ENCODE measurements at places on chromosomes 1 and 21. TPM values are rescaled to one million over a fixed set of nuclear protein-coding genes. Genes with fewer than 3 reads are reported as not detected.

DNA sequence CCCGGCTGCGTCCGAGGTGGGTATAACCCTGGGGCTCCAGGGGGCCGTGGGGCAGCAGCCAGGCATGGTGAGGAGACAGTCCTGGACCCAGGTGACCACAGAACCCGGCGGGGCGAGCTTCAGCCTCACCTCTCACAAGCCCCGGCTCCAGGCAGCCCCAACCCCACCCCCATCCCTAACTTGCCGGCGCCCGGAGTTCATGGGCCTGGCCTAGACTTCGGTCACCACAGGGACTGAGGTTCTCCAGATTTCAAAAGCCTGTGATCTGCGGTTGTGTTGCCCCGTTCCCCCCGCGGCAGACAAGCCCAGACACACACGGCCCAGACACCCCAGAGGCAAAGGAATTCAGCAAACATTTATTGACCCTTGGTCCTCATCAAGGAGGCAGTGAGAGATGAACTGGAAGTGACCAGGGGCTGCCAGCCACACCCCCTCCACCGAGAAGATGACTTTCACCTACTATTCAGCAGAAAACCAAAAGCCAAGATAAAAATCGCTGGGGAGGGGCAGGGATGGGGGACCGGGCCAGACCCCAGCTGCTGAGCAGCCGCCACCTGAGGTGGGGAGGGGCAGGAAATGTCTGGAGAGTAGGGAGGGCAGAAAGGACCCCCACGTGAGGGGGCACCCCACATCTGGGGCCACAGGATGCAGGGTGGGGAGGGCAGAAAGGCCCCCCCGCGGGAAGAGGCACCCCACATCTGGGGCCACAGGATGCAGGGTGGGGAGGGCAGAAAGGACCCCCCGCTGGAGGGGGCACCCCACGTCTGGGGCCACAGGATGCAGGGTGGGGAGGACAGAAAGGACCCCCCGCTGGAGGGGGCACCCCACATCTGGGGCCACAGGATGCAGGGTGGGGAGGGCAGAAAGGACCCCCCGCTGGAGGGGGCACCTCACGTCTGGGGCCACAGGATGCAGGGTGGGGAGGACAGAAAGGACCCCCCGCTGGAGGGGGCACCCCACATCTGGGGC is 3.9 kb downstream of the HES4 start:
- DNase-seq, result no peak
- no peak overlapping the region for H3K27ac ChIP-seq
- H3K27me3 ChIP-seq, result peaks cover 22% of the 10 kb centered on the region
- H3K4me1 ChIP-seq, result peaks cover 29% of the 10 kb centered on the region

- no peaks in the 10 kb centered on the region for H3K36me3 ChIP-seq
- H3K27me3 ChIP-seq, result peaks cover 6% of the 10 kb centered on the region
- H3K4me1 ChIP-seq, result no peaks in the 10 kb centered on the region
- no peak overlapping the region for H3K27ac ChIP-seq
- DNase-seq, result no peak
These were observed 127.9 kb downstream of the CSMD2 start for GRCh38 chr1:34037109-34037508.

DNA sequence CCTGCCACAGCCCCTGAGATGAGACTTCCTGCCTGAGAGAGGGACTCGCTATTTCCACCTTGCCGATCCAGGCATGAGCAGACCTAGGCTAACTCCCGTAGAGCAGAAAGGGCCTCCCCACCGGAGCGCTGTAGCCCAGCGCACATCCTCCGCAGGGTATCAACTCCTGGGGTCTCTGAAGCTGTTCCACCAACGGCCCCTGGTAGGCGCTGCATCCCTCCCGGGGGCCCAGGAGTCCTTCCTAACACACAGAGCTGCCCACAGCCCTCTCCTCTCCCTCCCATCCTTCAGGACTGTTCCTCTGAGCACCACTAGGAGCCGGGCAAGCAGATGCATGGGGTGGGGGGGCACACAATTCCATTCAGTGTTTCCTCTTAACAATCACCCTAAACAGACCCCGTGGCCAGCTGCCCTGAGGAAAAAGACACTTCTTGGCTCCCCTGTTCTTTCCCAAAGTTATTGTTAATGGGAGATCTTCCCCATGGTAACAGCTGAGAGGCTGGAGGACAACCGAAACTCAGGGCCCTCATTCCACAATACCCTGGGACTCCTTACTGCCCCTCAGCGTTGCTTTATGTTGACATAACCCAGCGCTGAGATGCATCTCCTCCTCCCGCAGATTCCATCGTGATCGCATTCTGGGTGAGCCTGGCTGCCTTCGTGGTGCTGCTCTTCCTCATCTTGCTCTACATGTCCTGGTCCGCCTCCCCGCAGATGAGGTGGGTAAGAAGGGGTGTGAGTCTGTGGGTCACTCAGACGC is 7.5 kb downstream of the MRAP start:
- no peak overlapping the region for H3K4me3 ChIP-seq
- no peaks in the 10 kb centered on the region for H3K27me3 ChIP-seq
- peaks cover 17% of the 10 kb centered on the region for H3K36me3 ChIP-seq
- H3K27ac ChIP-seq, result no peak overlapping the region
- H3K4me1 ChIP-seq, result peaks cover 4% of the 10 kb centered on the region

- no peaks in the 10 kb centered on the region for H3K4me1 ChIP-seq
- no peak overlapping the region for H3K27ac ChIP-seq
- DNase-seq, result no peak
- H3K36me3 ChIP-seq, result no peaks in the 10 kb centered on the region
- no peak overlapping the region for H3K4me3 ChIP-seq
These were observed 38.7 kb downstream of the ETNK2 start for GRCh38 chr1:204112876-204113730.

DNA sequence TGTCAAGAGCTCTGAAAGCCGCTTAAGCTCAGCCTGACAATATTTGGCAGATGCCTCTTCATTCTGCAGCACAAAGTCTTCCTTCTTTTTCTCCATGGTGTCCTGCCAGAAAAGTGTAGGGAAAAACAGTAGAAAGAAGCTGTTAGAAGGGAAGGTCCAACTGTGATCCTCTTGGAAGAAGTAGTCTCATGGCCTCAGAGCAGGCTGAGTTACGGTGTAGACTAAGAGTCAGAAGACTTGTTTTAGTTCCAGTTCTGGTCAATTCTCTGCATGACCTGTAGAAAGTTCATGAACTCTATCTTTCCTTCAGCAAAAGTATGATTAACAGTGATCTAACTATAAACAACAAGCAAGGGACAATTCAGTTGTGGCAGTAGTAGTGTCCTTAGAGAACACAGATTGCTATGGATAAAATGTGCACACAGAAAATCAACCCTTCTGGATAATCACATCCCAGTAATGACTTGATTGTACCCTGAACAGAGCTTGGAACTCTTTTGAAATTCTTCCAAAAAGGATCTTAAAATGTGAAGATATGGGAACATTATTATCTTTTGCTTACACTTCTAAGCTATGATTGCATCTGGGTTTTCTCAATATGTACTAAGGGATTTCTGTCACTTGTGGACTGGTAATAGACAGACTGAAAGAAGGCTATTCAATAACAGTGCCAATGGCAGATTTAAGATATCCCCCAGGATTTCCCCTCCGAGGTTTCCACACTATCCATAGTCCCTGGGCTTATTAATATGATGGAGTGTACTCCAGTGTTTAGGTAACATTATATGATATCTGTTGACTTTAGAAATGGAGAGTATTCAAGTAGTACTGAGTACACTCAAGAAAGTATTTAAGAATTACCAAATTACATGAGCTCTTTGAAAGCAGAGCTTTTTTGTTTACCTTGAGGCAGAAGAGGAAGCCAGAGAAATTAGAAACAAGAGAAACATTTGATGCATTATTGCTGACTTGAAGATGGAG is 22.1 kb upstream of the GBP2 start:
- no peak overlapping the region for H3K4me3 ChIP-seq
- no peaks in the 10 kb centered on the region for H3K36me3 ChIP-seq
- no peak overlapping the region for H3K27ac ChIP-seq
- peaks cover 14% of the 10 kb centered on the region for H3K4me1 ChIP-seq
- H3K27me3 ChIP-seq, result peaks cover 2% of the 10 kb centered on the region
- DNase-seq, result no peak

GRCh38 chr1:21034725-21035628 is 141.7 kb downstream of the EIF4G3 start:
- H3K4me3 ChIP-seq, result no peak overlapping the region
- H3K27ac ChIP-seq, result no peak overlapping the region
- peaks cover 3% of the 10 kb centered on the region for H3K4me1 ChIP-seq
- H3K36me3 ChIP-seq, result peaks cover 11% of the 10 kb centered on the region
- no peak for DNase-seq

DNA sequence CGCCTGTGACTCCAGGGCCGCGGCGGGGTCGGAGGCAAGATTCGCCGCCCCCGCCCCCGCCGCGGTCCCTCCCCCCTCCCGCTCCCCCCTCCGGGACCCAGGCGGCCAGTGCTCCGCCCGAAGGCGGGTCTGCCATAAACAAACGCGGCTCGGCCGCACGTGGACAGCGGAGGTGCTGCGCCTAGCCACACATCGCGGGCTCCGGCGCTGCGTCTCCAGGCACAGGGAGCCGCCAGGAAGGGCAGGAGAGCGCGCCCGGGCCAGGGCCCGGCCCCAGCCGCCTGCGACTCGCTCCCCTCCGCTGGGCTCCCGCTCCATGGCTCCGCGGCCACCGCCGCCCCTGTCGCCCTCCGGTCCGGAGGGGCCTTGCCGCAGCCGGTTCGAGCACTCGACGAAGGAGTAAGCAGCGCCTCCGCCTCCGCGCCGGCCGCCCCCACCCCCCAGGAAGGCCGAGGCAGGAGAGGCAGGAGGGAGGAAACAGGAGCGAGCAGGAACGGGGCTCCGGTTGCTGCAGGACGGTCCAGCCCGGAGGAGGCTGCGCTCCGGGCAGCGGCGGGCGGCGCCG is at the start of gene SIM2:
SIM2 (plus strand) TSS at position 135 of the 565 bp plus-strand sequence. CDS start 632 bp downstream, outside the sequence.
- H3K27ac ChIP-seq, result no peak within 1 kb of the TSS
- peaks cover 26% of the 10 kb centered on the region for H3K4me1 ChIP-seq
- peaks cover 76% of the 10 kb centered on the region for H3K27me3 ChIP-seq
- DNase-seq, result no peak
- H3K4me3 ChIP-seq, result peak within 1 kb of the TSS; percentile 64

Gene PAQR6
- 3.7 TPM for total RNA-seq

Gene SEMA6C
- total RNA-seq, result 1.6 TPM

Gene KRTCAP2
- 137 TPM for total RNA-seq

Gene TRIM67
- total RNA-seq, result not detected
